Posterior vena cava (tissue), 2 donors: ENCODE measurements at places on chromosomes 3 and 15. TPM values are rescaled to one million over a fixed set of nuclear protein-coding genes. Genes with fewer than 3 reads are reported as not detected.
A peak's percentile ranks its signal among the peaks of the same experiment; 100 is the strongest.

The C15orf39 gene
- 25.8 TPM for total RNA-seq

The CHRM5 gene
- not detected for total RNA-seq

The SOX14 gene
- not detected for total RNA-seq

DNA sequence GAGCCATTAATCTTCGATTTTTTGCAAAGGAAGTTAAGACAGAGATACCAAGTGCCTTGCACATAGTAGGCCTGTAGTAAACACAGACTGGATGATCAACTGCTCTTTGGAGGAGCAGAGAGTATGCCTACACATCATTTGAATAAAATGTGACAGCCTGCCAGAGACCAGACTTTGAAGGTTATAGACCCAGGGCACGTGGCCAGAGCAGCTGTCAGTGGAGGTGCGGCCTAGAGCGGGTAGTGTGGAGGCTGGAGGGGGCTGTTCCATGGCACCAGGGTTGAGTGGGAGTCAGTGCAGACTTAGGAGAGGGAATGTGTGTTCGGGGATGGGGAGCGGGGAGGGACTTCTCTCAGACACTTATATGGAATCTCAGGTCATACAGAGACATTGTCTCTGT, 80.8 kb downstream of the SMAD3 start:
- peak; percentile 83 for DNase-seq

DNA sequence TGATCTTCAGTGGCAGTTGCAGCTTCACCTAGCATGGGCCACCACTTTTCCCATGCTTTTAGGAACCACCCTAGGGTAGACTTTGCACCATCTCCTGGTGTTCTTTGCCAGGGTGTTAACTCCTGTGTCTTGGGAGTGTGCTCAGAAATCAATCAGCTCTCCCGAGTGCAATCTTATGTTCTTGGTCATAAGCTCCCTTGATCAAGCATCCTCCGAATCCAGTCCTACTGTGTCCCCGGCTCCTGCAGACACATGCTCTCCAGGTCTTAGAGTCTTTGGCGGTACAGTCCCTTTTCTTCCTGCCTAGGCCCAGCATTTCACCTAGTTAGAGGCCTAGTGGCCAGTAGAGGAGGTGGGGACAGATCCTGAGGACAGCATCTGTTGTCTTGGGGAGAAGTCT, 74.7 kb upstream of the SYN2 start:
- DNase-seq: no peak

DNA sequence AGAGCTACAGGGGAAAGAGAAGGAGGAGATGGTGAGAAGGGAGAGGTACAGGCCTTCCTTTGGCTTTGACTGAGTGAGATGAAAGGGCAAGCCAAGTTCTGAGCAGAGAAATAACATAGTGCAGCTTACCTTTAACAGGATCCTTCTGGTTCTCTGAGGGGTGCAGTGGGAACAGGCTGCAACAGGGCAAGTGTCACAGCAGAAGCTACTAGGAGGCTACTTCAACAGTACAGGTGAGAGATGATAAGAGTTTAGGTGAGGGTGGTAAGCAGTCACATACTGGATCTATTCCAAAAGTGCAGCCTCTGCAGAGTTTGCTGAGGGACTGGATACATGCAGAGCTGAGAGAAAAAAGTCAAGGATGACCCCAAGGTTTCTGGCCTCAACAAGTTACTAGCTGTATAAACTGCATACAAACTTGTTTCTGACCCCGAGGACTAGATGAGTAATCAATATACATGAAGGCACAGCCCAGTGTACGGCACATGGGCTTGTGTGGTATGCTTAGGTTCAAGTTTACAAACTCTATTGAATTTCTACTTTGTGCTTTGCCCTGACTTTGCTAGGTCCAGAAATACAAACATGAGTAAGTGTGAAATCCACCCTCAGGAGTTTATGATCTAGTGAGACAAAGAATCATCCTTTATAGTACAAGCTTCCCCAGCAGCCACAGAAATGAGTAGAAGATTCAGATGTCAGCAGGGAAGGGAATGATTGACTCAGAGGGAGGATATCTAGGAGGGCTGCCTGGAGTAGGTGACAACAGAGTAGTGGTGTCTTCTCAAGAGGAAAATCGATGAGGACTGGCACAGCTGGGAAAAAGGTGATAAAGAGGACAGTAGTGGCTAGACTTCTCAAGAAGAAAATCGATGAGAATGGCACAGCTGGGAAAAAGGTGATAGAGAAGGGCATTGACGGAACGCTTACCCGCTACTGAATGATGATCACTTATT, 78.2 kb upstream of the TJP1 start:
- DNase-seq: no peak
